Stimulated activated CD4-positive, alpha-beta T cell treated with anti-CD3 and anti-CD28 coated beads, Interleukin-2, amount 100 ng/mL, for 4 hours (primary cell): ENCODE measurements at places on chromosomes 12 and 14.
A peak's percentile ranks its signal among the peaks of the same experiment; 100 is the strongest.

DNA sequence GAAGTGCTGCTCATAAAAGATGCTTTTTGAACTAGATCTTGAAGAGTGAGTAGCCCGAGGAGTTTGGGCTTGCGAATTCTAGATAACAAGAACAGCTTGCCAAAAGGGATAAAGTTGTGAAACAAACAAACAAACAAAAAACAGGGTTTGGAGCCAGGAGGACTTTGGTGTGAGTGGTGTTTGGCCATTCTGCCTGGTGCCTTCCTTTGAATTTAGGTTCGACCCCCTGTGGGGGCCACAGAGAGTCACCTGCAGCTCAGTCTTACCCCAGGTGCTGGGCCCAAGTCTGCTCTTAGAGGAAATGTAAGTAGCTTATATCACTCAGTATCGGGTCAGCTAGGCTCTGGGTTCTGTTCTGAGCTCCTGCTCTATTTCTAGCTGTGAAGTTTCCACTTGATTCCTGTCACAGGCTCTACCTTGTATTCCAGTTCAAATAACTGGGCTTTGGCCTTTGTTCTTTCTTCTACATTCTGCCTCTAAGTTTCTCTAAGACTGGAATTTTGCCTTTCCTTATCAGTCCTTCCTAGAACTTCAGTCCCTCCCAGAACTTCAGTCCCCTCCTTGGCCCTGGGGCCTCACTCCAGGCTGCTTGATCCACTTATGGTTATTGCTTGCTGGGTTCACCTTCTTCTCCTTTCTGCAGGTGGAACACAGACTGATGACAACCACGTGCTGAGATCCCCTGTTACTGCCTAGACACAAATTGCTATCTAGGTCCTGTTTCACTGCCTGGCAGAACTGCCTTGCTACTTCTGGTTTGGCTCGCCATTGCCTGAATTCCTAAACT, 20.5 kb upstream of the DUSP6 start:
- no peak for DNase-seq

- no peak for DNase-seq
These were observed 149.9 kb downstream of the KIF26A start for GRCh38 chr14:104288272-104288671.

DNA sequence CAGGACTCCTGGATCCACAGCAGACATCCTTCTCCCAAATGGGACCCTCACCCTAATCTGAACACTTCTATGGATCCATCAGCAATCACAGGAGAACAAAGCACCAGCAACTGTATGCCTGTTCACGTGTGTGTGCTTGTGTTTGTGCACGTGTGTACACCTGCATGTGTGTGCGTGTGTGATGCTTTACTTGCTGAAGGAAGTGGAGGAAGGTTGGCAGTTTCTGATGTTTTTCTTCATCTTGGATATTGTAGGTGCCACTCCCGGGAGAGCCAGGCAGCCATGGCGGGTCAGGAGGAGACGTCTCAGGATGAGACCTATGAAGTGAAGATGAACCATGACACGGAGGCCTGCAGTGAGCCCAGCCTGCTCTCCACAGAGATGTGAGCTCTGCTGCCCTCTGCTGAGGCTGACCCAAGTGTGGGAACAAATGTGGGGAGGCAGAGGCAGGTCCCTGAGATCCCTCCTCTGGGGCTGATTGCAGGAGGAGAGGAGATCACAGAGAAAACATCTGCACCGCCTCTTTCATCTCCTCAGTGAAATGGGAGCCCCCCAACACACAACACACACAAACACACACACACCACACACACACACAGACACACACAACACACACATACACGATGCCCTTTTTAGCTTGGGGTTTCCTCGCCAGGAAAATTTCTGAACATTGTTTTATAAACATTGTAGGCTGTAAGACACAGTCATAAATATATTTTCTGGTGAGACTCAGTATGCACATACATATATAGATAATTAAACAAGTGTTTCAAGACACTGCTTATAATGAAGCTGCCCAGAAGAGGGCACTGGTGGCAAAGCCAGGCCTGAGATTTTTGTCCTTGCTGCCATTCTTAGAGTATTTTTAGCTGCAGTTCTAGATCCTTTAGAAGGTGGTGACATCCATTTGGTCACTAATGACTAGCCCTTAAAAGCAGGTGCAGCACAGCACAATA, 112.2 kb upstream of the FKBP4 start:
- no peak for DNase-seq

DNA sequence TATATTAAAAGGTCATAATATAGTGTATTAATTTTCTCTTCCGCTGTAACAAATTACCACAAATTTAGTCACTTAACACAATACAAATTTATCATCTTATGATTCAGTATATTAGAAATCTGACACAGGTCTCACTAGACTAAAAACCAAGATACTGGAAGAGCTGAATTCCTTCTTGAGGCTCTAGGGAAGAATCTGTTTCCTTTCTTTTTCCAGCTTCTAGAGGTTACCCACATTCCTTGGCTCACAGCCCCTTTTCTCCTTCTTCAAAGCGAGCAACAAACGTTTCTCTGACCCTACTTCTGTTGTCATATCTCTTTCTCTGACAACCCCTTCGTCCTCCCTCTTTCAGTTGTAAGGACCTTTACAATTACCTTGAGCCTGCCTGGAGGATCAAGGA, 43.4 kb upstream of the AMN1 start:
- no peak for DNase-seq

- no peak for DNase-seq
These were observed 26.8 kb downstream of the ANKS1B start for GRCh38 chr12:99957866-99958466.

- DNase-seq: peak; percentile 79
These were observed 514 bp upstream of the ATXN2 start for GRCh38 chr12:111599453-111600204.

GRCh38 chr14:34262127-34262910, 199.7 kb downstream of the SPTSSA start:
- no peak for DNase-seq

- DNase-seq: no peak
These were observed 69.8 kb downstream of the TMEM260 start for GRCh38 chr14:56649382-56649781.

DNA sequence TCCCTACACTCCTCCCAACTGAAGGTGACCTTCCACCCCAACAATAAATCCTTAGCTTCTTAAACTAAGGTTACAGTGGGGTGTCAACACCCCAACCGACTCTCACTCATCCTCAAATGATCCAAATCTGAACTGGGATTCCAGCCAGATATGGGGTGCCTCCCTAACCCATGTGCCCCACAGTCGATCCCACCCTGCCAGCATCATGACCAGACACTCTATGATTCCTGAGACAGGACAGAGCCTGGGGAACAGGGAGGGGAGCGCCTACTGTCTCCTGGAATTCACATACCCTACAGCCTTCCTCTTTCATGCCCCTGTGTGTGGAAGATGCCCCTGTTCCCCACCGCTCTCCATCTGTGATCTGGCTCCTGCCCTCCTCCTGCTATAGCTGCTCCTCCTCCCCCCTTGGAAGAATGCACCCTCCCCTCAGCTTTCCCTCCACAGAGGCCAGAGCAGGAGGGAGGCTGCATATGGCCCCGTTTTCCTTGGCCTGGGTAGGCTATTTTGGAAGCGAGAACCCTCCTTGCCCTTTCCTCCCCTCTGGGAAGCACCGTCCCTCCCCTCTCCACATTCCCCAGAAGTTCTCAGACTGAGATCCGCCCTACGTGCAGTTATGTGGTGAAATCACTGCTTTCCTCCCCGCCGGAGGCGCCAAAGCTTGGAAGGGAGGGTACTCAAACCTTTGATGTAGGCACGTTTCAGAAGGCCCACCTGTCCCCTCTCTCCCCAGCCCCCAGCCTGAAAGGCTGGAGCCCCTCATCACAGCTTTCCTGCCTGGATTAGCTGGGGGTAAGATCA, 48.0 kb downstream of the SMUG1 start:
- DNase-seq: no peak

- no peak for DNase-seq
These were observed 8.7 kb upstream of the AQP2 start for GRCh38 chr12:49941556-49942511.
